Activated CD8-positive, alpha-beta memory T cell treated with anti-CD3 and anti-CD28 coated beads for 24 hours (primary cell): ENCODE measurements at places on chromosomes 6 and 20.

- DNase-seq, result no peak
These were observed 329.3 kb downstream of the QKI start for GRCh38 chr6:163743796-163744195.

DNA sequence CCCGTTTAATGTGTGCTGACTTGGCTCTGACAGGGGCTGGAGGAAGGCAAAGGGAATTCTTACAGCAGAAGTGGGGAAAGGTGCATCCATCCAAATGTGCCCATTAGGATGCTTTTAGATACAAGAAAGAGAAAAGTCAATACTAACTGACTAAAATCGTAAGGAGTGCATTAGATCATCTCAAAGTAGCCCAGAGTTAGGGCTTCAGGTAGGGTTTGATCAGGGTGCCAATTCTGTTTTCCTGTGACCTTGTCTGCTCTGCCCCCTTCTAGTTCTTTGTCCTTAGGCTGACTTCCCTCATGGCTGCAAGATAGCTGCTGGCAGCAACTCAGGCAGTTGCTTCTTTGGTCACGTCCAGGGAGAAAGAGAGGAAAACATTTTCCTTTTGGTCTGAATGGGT is 240.8 kb downstream of the CDC5L start:
- DNase-seq, result no peak

GRCh38 chr20:51087266-51087665 is 64.4 kb upstream of the KCNG1 start:
- no peak for DNase-seq

DNA sequence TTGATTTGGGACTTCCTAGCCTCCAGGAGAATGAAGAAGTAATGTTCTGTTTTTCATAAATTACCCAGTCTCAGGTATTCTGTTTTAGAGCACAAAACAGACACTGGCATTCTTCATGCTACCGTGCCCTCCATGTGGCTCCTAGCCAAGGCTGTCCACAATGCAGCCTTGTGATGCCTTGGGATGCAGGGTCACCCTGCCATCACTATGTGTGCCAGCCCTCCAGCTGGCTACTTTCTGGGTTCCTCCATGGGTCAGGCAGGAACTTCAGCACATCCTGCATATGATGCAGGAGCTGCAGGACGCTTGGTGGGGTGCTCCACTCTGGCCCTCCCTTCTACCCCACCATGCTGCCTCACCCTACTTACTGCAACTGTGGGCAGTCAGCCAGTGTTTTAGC is 38.0 kb upstream of the FAM50B start:
- DNase-seq, result no peak

GRCh38 chr6:85468326-85468725 is 18.4 kb downstream of the NT5E start:
- no peak for DNase-seq

DNA sequence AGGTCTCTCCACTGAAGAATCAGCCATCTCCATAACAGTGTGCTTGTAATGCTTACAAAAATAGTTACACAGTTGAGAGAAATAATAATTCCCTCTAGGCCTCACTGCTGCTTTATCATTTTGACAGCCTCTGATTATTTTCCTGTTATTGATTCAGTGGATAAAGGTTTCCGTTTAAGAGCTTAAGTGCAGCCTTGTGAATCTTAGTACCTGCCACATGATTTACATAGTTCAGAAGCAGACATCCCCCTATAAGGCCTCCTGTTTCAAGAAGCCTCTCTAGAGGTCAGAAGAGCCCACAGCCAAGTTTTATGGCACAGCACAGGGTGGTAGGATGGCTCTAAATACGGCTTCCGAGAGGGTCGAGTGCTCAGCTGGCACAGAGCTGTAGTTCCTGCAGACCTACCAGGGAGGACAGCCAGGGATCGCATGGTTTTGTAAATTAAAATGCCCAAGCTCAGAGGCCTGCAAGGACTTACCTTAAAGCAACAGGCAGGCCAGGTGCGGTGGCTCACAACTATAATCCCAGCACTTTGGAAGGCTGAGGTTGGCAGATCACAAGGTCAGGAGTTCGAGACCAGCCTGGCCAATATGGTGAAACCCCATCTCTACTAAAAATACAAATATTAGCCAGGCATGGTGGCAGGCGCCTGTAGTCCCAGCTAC is 17.6 kb upstream of the PYGB start:
- DNase-seq, result no peak

DNA sequence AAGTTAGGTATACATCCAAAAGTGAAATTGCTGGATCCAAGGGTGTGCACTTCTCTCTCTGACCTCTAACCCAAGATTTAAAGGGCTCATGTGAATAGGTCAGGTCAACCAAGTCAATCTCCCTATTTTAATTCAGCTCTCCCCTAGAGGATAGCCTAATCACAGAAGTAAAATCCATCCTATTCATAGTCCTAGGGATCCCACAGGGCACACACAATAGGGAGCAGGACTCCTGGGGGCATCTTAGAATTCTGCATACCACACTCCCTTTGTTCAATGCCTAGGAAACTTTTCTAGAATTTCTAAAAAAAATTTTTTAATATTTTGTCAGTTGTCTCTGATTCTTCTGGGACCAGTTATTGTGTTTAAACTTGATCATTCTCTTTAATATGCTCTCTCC is 35.1 kb downstream of the CST9L start:
- DNase-seq, result no peak

- DNase-seq, result no peak
These were observed 134.4 kb upstream of the ASCC3 start for GRCh38 chr6:101015541-101015940.

DNA sequence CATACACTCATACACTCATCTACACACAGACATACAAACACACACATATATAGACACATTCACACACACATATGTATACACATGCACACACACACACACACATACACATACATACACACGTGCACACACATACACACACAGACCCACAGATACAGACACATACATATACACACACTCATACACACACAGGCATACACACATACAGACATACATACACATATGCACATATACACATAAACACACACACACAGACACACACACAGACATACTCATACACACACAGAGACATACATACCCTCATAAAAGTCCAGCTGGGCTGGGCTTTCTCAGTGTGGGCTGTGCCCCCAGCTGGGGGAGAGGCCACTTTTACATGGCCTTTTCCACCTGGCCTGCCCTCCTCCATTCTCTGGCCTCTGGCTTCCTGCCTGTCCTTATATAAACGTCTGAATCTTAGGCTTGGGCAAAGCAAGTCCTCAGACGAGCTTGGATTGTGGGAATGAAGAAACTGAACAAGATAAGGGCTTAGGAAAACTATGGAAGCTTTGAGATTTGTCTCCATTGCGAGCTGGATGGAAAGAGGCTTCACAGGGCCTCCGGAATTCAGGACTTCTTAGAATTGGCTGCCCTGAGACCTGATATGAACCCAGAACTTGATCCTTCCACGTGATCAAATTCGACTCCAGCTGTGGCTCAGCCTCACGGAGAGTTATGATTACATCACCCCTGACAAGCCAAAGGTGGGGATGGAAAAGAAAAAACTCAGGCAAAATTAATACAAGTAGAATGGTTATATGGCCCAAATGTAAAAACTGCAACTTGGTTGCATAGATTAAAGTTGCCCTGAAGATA is 22.5 kb upstream of the CST3 start:
- no peak for DNase-seq

- DNase-seq, result no peak
These were observed 25.9 kb upstream of the MAFB start for GRCh38 chr20:40714916-40715315.

GRCh38 chr6:48671505-48671904 is 560.5 kb upstream of the PTCHD4 start:
- DNase-seq, result no peak

GRCh38 chr6:154994836-154995253 is 270 bp upstream of the TIAM2 start:
- DNase-seq, result no peak

- DNase-seq, result no peak
These were observed 10.5 kb downstream of the SNAI1 start for GRCh38 chr20:49993301-49993751.
